Amygdala (tissue), 56 donors: ENCODE measurements at places on chromosomes 11 and 22.

DNA sequence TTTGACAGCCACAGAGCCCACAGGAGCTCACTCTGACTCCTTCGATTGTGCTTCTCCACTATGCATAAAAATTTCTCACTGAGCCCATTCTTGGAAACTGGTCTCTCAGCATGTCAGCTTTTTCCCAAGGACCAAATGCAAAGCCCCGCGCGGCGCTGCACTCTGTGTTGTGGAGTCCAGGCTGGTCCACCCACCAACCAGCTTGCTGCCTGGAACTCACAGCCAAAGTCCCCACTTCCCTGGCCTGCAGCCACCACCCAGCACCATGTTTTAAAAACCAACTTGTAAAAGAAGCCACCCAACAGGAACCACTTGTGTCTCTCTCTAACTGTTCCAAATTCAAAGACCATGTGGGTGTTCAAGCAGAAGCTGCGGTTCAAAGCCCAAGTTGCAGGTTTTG is 124.4 kb downstream of the SPATA19 start:
- no peak for DNase-seq

GRCh38 chr11:69918938-69919650 is 99.9 kb upstream of the FGF3 start:
- peak; percentile 5 for DNase-seq

GRCh38 chr11:121452609-121453150 is at the start of gene SORL1-AS1:
Gene SORL1-AS1 (minus strand): TSS chr11:121452967.
- DNase-seq = no peak

DNA sequence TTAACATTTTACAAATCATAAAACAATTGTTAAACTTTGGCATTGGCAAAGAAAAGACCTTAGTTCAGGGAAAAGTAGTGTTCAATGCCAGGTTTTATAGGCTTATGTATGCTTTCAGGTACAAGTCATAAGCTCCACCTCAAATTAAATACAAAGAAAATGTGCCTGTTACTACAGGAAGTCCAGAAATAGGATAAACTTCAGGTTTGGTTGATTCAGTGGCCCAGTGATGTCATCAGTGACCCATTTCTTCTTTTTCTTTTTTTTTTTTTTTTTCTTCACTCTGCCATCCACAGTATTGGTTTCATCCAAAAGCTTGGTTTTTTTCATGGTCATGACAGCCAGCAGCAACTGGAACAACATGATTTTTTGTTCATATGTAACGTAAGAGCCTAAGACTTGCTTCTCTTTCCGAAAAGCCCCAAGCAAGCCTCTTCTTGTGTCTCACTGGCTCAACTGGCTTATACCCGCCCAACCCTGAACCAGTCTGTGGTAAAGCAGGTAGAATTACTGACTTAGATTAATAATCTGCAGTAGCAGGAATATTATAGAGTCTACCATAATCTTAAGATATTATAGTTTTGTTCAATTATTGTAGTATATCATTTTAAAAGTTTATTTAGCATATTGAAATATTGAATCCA is 46.2 kb downstream of the TTC17 start:
- no peak for DNase-seq

GRCh38 chr11:116030697-116031331 is 526.6 kb upstream of the CADM1 start:
- no peak for DNase-seq

- no peak for DNase-seq
Observed at GRCh38 chr22:43817402-43817801, 5.3 kb upstream of the EFCAB6 start.

GRCh38 chr22:31445642-31446041 is 44.0 kb downstream of the EIF4ENIF1 start:
- no peak for DNase-seq

DNA sequence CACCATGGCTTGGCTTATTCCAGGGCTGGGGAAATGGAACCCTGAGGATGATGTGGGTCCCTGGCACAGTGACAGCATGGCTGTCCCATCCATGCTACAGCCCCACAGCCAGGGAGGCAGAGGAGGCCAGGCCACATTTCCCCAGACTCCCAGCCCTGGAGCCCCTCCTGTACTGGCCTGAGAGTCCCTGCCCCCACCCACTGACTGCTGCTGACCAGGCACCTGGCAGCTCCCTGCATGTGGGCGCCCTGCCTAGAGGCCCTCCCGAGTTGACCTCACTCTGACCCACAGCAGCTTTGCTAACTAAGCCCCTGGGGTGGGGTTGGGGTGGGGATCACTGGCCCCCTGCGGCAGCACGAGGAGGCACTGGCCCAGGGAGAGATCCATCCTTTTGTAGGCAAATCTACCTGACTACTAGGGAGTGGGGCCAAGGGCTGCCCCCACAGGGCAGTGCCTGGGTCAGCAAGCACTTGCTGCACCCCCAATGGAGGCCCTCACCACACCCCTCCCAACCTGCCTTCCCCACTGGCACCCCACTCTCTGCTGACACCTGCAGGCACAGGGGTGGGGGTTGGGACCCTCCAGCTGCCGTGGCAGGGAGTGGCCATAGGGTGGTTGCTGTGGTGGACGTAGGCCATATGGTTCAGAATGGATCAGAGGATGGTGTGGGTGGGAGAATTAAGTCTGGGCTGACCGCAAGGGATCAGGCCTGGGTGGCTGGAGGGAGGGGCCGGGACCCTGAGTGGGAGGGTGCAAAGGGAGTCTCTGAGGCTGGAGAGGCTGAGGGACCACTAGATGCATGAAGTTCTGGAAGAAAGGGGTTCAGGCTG is 17.4 kb downstream of the ARVCF start:
- no peak for DNase-seq

GRCh38 chr11:66291303-66291705 is 390 bp upstream of the TMEM151A start:
- no peak for DNase-seq

DNA sequence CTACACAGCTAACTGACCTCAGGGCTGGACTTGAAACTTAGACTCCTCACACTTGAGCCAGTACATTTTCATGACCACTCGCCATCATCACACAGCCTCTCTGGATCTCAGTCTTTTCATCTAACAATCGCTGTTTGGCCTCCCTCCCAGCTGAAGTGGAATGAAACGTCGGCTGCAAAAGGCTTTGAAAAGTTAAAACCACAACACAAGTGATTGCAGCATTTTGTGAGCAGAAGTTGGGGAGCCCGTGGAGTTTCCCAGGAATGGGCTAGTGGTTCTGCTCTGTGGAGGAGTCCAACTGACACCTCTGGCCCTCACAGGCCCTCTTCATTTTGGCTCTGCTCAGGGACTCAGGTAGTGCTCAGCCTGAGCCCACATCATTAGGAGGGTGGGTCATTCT is 35.9 kb upstream of the TRIM29 start:
- no peak for DNase-seq

- DNase-seq = no peak
Observed at GRCh38 chr22:48089601-48090331, 1327.3 kb downstream of the TBC1D22A start.

- peak; percentile 52 for DNase-seq
Observed at GRCh38 chr11:85682330-85683305, 3.4 kb downstream of the CCDC89 start.

- no peak for DNase-seq
Observed at GRCh38 chr11:62419943-62420342, 1.1 kb downstream of the SCGB1A1 start.

- no peak for DNase-seq
Observed at GRCh38 chr11:98180511-98180910, 840.2 kb upstream of the CNTN5 start.

DNA sequence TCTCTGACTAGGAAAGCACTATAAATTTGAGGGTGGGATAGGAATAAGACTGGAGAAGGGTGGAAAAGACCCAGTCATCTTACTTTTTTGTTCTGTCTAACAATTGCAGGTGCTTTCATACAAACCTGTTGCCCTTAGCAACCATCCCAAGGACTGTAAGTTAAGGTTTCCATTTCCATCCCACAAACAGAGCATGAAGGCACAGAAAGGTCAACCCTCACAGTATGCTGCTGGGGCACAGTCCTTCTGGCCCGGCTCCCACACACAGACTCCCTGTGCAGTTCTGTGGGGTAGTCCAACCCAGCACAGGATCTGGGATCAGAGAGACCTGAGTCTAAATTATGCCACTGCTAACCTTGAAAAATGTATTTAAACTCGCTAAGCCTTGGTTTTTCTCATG is 38.4 kb upstream of the ETS1 start:
- DNase-seq = no peak

DNA sequence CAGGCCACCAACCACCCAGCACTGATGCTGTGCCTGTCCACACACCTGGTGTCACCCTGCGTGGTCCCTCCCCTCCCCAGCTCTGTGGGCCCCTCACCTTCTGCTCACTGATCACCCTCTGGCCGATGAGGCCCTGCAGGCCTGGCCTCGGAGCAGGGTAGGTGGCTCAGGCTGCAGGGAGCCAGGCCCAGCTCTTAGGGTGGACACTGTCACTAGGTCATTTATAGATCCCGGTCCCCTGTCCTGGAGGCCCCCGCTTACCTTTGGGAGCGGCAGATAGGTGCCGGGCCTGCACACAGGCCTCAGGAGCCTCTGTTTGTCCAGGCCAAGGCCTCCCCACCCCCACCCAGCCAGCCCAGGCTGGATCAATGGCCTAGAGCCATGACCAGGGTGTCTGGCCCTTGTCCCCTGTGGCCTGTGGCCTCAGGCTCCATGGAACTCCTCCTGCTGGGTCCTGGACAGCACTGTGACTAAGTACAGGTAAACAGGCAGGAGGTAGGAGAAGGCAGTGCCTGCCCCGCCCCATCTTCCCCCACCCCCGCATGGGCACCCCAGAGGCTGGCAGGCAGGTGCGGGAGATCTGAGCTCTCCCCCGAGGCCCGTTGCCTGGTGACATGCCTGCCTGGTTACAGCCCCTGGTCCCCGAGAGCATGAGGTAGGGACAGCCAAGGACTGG is at the start of gene TMPRSS6:
Gene TMPRSS6, minus strand, starts transcription at position 472 of the 676 bp plus-strand sequence. CDS start 6,296 bp downstream, outside the sequence.
- DNase-seq = no peak

GRCh38 chr11:79119491-79120284 is 321.1 kb downstream of the TENM4 start:
- DNase-seq = peak; percentile 57
